ENCODE measurements at places on chromosomes 6 and 20. TPM values are rescaled to one million over a fixed set of nuclear protein-coding genes. Genes with fewer than 3 reads are reported as not detected.

CCN6 gene
- not detected for total RNA-seq

ARFGEF2 gene
- 52.7 TPM for total RNA-seq

DUSP15 gene
- total RNA-seq = 9.9 TPM

PRL gene
- total RNA-seq = not detected

CST5 gene
- not detected for total RNA-seq

KIAA0408 gene
- 12.8 TPM for total RNA-seq

HLA-DOB gene
- total RNA-seq = not detected

PACSIN1 gene
- total RNA-seq = not detected

SPAG4 gene
- total RNA-seq = 4.7 TPM

CRISP2 gene
- total RNA-seq = not detected

SLC17A4 gene
- total RNA-seq = not detected

HUS1B gene
- total RNA-seq = 0.65 TPM

CLDN20 gene
- total RNA-seq = not detected

KHDC1 gene
- 0.16 TPM for total RNA-seq

GTSF1L gene
- not detected for total RNA-seq

BLOC1S5 gene
- 5.7 TPM for total RNA-seq

TSHZ2 gene
- 6.9 TPM for total RNA-seq

ABCF1 gene
- 33.0 TPM for total RNA-seq

CFAP61 gene
- 0.18 TPM for total RNA-seq

DACT2 gene
- total RNA-seq = 0.98 TPM

CAPN11 gene
- not detected for total RNA-seq

CDKN1A gene
- total RNA-seq = 246 TPM

F13A1 gene
- total RNA-seq = not detected

AVP gene
- total RNA-seq = not detected

CST9 gene
- not detected for total RNA-seq

RAE1 gene
- 26.9 TPM for total RNA-seq

TXLNB gene
- 0.36 TPM for total RNA-seq

SMLR1 gene
- total RNA-seq = not detected

Measured in fibroblast of the aortic adventitia (primary cell).